ENCODE measurements at places on chromosomes 6 and 20.

DNA sequence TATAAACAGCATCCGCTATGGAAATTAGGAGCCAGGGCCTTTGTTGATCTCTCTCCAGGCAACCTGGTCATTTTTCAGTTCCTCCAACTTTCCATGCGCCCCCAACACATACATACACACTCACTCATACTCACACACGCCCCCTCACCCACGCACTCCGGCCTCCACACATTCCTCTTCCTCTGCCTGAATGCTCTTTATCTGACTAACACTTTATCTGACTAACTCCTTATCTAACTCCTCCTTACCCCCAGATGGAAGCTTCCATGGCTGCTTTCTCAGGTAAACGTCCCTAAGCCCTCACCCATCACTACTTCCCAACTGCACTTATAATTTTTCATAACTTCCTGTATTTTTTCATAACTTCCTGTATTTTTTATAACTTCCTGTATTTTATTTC lies 17.4 kb downstream of the CASS4 start:
- peak; percentile 52 for DNase-seq

DNA sequence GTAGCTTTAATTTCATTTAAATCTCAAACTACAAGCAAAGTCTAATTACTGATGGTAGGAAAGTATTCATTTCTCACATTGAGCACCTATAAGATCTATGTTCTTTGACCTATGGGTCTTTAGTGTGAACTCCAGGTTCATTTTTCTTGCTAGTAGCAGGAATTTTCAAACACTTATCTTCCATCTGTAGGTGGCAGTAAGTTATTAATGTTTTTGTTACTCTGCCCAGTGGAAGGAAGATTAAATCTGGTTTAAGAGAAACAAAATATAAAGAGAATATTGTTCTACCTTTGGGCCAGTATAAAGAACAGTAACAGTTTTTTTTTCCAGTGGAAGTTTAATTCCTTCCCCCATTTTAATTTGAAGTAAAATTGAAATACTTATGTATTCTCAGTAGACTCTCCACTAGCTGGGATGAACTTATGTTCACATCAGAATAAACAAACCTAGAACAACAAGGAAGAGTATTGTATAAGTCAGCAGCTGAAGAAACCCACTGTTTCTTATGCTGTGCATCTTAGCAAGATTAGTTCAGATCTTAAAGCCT lies 328.2 kb downstream of the PHF3 start:
- DNase-seq, result no peak

- DNase-seq, result no peak
Measured at GRCh38 chr6:80636689-80637088, 530.2 kb downstream of the BCKDHB start.

- DNase-seq, result no peak
Measured at GRCh38 chr20:46702447-46703203, 6.8 kb upstream of the SLC2A10 start.

- DNase-seq, result no peak
Measured at GRCh38 chr6:127786109-127786508, 114.7 kb downstream of the THEMIS start.

DNA sequence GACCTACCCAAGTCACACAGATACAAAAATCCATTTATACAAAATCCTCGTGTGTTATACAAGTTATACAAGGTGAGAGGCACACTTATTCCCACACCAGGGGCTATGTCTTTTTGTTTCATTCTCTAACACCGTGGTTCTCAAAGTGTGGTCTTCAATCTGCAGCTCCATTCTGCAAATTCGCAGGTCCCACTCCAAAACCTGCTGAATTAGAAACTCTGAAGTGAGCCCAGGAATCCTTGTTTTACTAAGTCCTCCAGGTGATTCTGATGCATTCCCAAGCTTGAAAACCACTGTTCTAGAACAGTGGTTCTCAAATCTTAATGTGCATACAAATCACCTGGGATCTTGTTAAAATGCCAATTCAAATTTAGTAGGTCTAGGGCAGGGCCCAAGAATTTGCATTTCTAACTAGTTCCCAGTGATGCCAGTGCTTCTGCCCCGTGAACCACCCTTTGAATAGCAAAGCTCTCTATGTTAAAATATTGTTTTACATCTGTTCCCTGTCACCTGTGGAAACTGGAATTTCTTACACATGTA lies 35.1 kb downstream of the LRFN2 start:
- DNase-seq, result no peak

DNA sequence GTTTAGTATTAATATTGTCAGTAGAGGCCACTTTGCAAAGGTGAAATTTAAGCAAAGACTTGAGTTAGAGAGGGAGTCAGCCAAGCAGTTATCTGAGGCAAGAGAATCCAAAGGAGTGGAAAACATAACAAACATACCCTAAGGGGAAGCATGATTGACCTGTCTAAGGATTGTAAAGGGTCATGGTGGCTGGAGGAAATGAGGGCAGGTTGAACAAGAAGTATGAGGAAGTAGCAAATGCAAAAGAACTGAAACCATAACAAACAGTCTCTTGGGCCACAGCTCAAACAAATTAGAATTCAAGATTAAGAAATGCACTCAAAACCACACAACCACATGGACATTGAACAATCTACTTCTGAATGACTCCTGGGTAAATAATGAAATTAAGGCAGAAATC lies 103.2 kb downstream of the FBXO5 start:
- DNase-seq, result no peak

GRCh38 chr6:101936516-101936915 lies 543.0 kb downstream of the GRIK2 start:
- DNase-seq, result no peak

DNA sequence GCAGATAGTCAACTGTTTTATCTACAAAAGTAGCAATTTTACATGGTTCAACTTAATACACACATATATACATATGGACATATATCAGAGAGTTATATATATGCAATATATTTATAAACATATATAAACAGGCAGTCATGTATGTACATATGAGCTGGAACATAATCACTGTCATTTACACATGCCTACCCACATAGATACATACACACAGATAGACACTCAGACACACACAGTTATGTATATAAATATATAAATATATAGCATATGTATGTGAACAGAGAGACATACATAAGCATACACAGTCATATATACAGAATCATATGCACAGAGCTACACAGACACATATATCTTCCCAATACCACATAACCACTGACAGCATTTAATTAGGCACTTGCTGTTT lies 2.2 kb downstream of the WFDC5 start:
- DNase-seq, result no peak

- no peak for DNase-seq
Measured at GRCh38 chr6:15501826-15502445, 160.9 kb downstream of the DTNBP1 start.

DNA sequence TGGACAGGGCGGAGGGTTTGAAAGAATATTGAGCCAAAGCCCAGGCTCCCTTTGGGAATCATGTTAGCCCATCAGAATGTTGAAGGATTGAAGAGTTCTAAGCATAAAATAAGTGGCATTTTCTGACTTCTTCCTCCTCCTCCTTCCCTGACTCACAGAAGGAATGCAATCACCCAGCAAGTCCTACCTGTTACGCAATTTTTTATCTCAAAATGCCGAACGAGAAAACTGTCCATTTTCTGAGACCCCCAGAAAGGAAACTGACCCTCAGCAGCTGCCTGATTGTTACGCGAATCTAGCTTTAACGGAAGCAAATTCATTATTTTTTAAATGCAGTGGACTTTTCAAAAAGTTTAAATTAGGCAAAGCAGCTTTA lies 4.7 kb upstream of the DNAJC5 start:
- no peak for DNase-seq

DNA sequence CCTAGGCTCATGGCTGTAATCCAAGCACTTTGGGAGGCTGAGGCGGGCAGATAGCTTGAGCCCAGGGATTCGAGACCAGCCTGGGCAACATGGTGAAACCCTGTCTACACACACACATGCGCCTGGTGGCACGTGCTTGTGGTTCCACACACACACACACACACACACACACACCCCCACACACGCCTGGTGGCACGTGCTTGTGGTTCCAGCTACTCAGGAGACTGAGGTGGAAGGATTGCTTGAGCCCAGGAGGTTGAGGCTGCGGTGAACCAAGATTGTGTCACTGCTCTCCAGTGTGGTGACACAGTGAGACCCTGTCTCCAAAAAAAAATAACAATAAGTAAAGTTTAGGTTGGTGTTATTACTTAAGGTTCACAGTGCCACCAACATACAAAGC lies 165.8 kb downstream of the ZFAND3 start:
- peak; percentile 45 for DNase-seq

GRCh38 chr20:15637950-15638754 lies 935.1 kb downstream of the KIF16B start:
- DNase-seq, result no peak

GRCh38 chr6:130513770-130514169 lies 148.0 kb downstream of the TMEM200A start:
- DNase-seq, result no peak

DNA sequence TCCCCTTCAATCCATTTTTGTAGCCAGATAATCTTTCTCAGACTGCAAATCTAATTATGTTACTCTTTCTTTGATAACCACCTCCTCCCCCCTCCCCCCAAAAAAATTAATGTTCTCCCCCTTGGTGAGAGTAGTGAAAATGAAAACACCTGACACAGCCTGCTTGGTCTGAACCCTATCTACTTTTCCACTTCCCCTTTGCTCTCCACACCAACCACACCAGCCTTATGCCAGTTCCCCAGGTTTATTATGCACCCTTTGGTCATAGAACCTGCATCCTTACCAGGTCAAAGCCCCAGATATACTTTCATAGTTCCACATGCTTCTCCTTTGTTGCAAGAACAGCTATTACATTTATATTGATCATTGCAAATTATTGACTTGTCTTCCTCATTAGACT lies 19.4 kb downstream of the PFDN4 start:
- DNase-seq, result no peak

Data from activated T-cell treated with anti-CD3 and anti-CD28 coated beads, Interleukin-2, amount 50 U/mL, for 4 hours (primary cell).